ENCODE measurements at places on chromosomes 12 and 14.

DNA sequence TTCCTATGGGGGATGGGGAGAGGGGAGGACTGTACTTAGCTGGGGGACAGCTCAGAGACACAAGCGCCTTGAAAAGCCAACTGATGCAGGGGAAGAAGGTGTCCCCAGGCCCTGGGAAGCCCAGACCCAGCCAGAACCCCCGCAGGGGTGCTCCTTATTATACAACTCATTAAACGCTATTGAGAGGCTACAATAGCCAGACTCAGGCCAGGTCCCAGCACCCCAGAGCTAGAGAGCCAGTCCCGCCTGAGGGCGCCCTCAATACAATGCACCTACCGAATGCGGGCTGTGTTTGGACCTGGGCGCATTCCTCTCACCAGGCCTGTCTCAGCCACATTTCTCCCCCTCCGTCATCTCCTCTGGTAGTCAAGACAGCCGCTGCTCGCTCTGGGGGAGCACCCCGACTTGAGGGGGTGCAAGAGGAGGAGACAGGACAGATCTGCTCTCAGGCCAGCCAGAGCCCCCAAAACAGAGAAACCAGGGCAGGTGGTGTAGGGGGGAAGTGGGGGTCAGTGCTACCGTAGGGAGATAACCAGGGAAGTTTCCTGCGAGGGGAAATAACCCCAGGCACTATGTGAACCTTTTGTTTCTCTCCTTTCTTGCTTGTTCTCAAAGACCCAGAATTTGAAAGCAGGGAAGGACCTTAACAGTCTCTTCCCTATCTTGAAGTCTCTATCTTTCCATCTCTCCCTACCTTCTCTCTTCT is 6.1 kb upstream of the ASIC1 start:
- no peak for DNase-seq

DNA sequence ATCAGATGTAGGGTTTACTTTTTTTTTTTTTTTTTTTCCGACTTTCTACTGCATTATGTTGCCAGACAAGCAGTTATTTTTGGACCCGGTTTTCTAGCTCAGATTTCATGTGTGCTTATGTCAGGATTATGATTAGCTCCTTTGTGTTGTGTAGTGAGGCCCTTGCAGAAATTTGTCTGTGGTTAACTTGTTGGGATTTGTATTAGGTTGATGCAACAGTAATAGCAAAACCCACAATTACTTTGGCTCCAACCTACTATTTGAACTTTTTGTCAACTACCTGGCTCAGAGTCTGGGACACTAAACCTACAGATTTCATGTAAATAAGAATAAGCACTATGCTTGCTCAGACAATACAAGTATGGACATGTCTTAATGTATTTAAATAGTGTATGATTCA is 44.1 kb upstream of the KCNJ8 start:
- DNase-seq = no peak

- DNase-seq = no peak
Measured at GRCh38 chr12:119857041-119857591, 20.0 kb downstream of the CIT start.

- DNase-seq = no peak
Measured at GRCh38 chr12:78004249-78005093, 173.8 kb downstream of the NAV3 start.

GRCh38 chr12:120702637-120703036 is 7.6 kb upstream of the UNC119B start:
- DNase-seq = no peak

DNA sequence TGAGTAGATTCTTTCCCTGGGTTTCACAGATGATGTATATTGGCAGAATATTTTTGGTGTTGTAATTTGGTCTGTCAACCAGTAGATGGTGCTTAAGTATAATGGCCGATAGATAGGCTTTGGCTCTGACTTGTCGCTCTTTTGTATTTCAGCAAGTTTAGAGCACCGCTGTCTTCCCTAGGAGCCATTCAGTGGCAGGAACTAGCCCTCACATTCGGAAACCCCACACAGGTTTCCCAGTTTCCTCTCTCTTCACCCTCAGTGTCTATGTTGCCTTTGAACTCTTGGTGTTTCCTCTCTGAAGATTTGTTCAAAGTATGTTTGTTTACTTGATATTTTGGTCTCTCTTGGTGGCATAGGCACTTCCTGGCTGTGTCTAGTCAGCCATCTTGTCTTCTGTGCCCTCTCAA is 102.2 kb downstream of the GPHN start:
- DNase-seq = no peak

- peak; percentile 89 for DNase-seq
Measured at GRCh38 chr12:49623142-49623904, at the start of gene PRPF40B. PRPF40B (plus strand) TSS chr12:49623561; CDS start chr12:49623591, 30 bp downstream.

GRCh38 chr12:9347328-9348127 is 139.3 kb upstream of the PZP start:
- no peak for DNase-seq

DNA sequence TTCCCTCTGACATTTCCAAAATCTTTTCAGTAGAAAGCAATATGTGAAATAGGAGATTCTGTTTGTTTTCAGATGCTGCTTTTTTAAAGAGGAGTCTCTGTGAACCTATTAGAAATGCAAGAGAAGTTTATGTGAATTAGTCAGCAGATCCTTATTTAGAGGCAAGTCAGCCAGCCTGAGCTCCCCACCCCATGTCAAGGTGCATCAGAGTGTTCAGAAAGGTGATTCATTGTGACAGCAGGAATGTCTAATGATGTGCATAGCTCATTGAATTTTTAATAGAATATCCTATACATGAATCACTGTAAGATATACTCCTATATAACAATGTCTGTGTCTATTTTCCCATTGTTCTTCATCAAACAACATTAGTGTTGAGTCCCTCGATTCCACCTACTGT is 1222.4 kb upstream of the USP15 start:
- DNase-seq = no peak

GRCh38 chr14:21302013-21302835 is 22.3 kb downstream of the RPGRIP1 start:
- no peak for DNase-seq

DNA sequence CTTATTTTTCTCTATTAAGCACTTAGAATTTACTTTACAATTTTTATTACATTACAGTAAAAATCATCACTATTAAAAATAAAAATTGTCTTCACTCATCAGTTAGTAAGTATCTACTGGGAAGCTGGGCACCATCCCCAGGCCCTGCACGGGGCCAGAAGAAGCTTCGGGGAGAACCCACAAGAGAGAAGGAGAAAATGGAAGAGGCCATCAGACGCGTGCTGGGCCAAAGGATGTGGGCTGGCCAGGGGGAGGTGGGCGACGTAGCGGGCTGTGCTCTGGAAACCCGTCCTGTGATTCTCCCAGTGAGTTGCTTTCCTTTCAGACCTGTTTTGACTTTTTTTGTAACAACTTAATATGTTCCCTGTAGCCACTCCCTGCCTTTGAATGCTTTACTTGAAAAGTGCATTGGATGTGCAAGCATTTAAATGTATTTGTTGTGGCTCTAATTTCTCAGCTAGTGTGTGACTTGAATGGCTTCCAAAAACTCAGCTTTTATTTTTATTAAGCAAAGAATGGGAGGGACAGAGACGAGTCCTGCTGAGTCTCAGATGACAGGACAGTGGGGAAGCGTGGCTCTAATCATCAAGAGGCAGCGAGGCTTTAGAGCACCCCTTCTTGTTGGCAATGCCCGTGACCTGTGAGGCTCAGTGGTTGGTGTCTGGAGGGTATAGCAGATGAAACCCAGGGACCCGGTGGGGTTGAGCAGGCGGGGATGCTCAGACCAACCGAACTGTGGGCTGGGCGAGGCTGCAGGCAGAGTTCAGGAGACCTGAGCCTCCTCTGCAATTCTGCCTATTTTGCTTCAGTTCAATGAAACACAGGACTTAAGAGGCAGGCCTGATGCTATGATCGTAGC is 38.8 kb downstream of the SYNE3 start:
- DNase-seq = no peak

DNA sequence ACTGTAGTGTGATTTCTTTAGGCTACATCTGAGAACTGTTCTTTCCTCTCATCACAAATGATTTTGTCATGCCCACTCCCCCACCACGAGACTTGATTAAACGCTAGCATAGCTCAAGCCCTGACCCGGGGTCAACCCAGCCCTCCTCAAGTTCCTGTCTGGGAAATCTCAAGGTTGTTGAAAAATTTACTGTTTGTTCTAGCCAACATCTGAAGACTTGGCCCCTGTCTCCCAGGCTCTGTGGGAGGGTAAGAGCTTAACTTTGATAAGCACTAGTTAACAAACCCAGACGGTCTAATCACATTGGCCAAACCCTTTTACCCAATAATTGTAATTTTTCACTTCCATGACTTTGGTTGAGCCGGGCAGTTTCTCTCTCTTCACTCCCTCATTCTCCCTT is 86.2 kb upstream of the AMIGO2 start:
- DNase-seq = no peak

DNA sequence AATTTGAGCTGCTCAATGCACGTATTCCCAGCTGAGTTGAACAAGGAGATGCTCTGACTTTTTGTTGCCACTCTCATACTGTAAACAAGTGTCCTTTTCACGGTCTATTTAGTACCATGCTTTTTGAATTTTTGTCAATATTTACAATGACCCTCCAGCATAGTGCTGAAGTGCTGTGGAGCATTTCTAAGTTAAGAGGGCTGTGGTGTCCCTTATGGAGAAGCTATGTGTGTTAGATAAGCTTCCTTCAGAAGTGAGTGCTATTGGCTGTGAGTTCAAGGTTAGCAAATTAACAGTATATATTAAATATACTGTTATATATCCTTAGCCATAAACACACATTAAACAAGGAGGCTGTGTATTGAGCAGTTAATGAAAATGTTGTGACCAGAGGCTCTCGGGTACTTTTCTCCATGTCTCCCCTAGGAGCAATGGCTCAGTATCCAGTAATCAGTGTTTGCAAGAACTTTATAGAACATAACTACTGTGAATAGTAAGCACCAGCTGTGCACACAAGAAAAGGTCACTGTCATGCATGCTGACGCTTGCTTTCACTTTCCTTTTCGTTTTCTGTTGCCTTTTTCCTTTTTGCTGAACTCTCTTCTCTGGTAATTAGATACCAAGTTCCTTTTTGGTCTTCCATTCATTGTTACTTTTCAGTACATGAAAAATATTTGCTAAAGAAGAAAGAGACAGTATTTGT is 187.2 kb upstream of the NEDD1 start:
- no peak for DNase-seq

Data from activated naive CD4-positive, alpha-beta T cell treated with anti-CD3 and anti-CD28 coated beads, Interleukin-2, amount 50 U/mL, for 72 hours (primary cell).